ENCODE measurements at places on chromosomes 1 and 21. TPM values are rescaled to one million over a fixed set of nuclear protein-coding genes. Genes with fewer than 3 reads are reported as not detected.
A peak's percentile ranks its signal among the peaks of the same experiment; 100 is the strongest.

Gene TNFAIP8L2
- not detected for total RNA-seq

GRCh38 chr1:90220496-90220895, 225.6 kb downstream of the ZNF326 start:
- DNase-seq: no peak

- DNase-seq: peak; percentile 41
These were observed 5.4 kb downstream of the OBSCN start for GRCh38 chr1:228212966-228213844.

DNA sequence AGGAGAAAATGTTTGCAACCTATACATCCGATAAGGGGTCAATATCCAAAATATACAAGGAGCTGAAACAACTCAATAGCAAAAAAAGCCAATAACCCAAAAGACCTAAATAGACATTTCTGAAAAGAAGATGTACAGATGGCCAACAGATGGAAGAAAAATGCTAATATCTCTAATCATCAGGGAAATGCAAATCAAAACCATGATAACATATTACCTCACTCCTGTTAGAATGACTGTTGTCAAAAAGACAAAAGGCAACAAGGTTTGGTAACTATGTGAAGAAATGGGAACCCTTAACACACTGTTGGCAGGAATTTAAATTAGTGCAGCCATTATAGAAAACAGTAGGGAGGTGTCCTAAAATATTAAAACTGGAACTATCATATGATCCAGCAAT, 74.7 kb downstream of the LEPR start:
- no peak for DNase-seq

- no peak for DNase-seq
These were observed 5.5 kb upstream of the PRKCZ start for GRCh38 chr1:2044510-2045319.

DNA sequence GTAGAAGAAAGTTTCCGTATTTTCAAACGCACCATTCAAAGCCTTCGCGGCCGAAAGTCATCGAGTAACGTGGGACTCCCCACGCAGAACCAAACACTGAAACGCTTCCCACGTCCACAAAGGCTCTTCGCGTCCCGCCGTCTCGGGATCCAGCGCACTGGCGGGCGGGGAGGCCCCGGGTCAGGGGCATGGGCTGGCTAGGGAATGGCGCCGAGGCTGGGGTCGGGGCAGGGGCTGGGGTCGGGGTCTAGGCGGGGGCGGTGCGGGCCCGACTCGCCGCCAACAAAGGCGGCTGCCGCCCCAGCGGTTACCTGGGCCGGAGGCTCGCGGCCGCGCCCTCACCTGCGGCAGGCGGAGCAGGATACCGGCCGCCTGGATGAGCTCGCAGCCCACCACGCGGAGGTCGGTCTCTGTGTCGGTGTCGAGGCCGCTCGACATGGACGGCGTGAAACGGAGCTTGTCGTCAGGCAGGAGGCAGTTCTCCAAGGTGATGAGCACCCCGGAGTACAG, 403 bp downstream of the CCNL2 start:
- DNase-seq: no peak

Gene FAM3B
- total RNA-seq: not detected

Gene C1orf116
- total RNA-seq: 0.86 TPM

Data from astrocyte (in vitro differentiated cells and primary cell).